ENCODE measurements at places on chromosomes 1 and 21.

- DNase-seq: no peak
Observed at GRCh38 chr1:57520743-57521515, 97.1 kb upstream of the DAB1 start.

- no peak for DNase-seq
Observed at GRCh38 chr1:221527302-221527701, 214.6 kb downstream of the DUSP10 start.

DNA sequence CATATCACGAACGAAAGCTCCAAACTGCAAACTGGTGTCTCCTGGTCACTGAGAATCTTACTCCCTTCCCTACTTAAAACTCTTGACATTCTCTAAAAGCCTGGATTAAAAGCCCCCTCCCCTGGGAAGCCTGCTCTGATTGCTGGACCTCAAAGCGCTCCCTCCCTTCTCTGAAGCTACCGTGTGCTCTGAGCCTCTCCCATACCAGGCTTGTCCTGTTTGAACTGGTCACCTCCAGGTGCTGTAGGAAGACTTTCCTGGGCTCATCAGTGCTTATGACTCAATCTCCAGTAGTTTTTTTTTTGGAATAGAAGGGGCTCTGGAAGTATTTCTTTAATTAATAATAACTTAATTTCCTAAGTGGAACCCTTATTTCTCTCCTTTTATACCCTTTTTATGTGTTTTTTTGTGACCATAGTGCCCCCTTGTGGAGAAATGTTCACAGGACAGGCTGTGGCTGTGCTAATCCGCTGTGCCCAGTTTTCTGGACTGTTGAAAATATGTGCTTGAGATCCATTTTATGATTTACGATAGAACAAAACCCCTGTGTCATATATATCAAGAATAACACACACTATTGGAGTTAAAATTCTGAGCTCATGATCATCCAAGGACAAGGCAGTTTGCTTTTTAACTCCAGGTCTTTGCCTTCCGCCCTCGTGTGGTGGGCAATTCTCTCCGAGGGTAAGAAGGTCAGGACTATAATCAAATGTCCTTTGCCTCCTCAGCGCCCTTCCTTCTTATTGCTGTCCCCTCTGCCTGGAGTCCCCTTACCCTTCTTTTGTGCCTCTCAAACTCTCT lies 16.9 kb downstream of the MTARC1 start:
- DNase-seq: peak; percentile 47

DNA sequence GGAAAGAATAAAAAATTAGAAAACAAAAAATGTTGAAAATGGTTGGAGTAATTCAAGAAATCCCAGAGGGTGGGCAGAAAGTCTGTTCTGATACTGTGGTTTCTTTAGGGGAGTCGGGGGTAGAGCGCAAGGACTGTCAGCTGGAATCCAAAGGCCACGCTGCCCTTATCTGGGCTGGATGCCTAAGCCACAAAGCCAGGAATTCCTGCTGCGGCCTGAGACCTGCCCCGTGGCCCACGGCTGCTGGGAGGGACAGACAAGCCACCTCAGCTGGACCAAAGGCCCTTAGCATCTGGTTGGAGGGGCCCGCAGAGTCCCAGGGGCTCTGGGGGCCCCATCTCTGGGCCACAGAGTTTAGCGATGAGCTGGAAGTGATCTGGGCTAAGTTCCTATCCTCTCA lies 60.2 kb downstream of the DMRTB1 start:
- DNase-seq: no peak

DNA sequence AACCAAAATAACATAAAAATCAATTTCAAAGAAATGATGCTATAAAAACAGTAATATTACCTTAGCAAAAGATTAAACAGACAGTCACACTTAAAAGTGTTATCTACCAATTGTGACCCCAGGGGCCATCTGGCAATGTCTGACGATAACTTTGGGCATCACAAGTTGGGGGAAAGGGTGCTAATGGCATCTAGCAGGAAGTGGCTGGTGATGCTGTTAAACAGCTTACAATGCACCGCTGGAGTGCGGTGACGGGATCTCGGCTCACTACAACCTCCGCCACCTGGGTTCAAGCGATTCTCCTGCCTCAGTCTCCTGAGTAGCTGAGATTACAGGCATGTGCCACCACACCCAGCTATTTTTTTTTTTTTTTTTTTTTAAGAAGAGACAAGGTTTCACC lies 27.6 kb downstream of the NUP133 start:
- DNase-seq: no peak

DNA sequence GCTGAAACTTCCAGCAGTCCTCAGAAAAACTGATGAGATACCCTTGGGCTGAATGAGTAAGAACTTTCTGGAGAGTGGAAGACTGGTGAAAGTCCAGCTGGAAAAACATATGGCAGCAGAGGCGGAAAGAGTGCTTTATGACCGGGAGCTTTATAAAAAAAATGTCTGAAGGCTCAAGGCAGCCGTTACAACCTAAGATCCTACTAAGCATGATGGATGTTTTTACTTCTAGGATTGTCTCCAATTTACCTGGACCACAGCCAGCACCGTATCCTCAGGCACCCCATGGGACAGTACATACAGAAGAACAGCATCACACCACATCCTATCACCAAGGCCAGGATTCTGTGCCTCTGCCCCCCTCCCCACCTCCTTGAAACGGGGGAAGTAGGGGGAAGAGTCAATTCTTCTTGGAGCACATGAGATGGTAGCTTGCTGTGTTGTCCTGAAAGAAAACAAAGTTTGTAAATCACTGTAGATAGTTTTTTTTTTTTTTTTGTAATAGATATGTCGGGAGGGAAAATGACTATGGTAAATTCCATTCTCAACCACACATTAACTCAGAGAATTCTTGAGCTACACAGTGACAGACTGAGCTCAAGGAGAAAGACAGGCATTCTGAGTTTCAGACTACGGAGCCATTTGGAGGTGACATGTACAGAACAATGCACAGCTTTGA lies 11.8 kb upstream of the IRF2BP2 start:
- DNase-seq: peak; percentile 45

DNA sequence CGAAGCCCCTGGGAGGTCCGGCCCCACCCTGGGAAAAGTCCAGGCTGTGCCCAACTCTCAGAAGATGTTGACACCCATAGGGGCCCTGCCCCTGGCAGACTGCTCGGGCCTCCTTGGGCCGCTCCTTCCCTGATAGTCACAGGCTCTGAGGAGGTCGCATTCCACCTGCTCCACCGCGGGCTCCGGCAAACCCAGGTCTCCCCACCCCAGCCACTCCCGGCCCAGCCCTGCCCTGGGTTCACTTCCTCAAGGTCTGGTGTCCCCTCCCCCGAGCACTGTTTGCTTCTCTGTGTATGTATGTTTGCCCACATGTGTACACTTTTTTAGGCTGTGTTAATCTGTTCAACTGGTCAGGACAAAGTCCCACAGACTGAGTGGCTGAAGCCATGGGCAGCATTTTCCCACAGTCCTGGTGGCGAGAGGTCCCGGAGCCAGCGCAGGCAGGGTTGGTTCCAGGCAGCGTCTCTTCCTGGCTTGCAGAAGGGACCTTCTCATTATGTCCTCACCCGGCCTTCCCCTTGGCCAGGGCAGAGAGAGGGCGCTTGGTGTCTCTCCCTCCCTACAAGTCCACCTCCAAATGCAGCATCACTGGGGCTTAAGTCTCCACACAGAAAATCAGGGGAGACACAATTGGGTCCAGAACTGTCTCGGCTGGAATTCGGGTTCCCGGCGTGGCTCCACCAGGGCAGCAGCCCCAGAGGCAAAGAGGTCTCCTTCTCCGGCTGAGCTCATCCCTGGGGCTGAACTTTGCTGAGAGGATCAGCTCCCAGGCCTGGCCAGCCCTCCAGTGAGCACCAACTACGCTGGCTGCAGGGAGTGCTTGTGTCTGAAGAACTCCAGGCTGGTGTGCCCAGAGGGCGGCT lies 10.5 kb upstream of the PRXL2B start:
- no peak for DNase-seq

DNA sequence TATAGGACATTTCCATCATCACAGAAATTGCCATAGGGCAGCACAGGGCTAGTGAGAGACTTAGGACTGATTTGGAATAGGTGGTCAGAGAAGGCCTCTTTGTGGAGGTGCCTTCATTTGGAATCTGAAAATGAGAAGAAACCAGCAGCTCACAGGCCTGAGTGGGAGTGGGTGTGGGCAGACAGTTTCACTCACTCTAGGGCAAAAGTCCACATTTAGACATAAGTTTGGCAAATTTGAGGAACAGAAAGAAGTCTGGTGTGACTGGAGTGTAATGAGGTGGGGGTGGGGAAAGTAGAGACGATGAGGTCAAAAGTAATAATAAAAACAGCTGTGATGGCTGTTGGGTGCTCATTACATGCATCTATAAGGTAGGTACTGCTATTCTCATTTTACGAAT lies 22.4 kb upstream of the BCAR3 start:
- DNase-seq: no peak

GRCh38 chr1:244917073-244917670 lies 52.8 kb upstream of the HNRNPU start:
- no peak for DNase-seq
